Non-pigmented ciliary epithelial cell (primary cell): ENCODE measurements at places on chromosomes 4 and X.
A peak's percentile ranks its signal among the peaks of the same experiment; 100 is the strongest.

DNA sequence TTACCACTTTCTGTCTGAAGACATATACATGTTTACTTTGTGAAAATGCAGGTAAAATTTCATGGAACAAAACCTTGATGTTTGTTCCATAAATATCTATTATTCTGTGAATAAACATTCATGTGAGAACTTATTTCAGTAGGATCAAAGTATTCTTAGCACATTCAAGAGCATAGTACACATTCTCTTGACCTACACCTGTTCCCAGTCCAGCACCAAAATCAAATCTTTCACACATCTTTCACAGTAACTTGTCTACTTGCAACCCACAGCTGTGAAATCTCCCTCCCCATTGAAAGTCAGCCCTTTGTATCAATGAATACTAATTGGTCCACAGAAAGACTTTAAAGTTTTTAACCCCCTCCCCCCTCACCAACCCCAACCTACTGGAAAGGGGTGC, 283.2 kb downstream of the GPC3 start:
- no peak for DNase-seq

GRCh38 chr4:73477176-73477575, 4.4 kb upstream of the AFM start:
- no peak for DNase-seq

DNA sequence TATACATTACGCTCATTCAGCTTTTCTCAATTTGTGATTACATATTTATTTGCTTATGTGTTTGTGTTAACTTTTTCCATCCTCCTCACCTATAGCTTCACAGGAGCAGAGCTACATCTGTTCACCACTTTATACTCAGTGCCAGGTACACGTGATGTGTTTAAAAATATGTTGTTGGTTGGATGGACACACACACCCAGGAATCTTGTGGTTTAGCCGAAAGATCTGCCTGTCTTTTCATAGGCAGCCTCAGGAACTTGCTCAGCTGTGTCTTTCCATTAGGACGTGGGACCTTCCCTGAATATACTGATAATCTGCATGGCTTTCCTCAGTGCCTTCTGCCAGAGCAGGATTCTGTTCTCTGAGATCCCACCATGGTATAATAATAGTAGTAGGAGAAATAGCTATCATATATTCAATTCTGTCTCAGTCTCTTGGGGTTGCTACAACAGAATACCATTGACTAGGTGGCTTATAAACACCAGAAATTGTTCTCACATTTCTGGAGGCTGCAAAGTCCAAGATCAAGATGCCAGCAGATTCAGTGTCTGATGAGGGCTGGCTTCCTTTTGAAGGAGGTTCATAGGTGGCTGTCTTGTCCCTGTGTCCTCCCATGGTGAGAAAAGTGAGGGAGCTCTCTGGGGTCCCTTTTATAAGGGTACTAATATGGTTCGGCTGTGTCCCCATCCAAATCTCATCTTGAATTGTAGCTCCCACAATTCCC, 50.0 kb upstream of the SOD3 start:
- DNase-seq, result no peak

DNA sequence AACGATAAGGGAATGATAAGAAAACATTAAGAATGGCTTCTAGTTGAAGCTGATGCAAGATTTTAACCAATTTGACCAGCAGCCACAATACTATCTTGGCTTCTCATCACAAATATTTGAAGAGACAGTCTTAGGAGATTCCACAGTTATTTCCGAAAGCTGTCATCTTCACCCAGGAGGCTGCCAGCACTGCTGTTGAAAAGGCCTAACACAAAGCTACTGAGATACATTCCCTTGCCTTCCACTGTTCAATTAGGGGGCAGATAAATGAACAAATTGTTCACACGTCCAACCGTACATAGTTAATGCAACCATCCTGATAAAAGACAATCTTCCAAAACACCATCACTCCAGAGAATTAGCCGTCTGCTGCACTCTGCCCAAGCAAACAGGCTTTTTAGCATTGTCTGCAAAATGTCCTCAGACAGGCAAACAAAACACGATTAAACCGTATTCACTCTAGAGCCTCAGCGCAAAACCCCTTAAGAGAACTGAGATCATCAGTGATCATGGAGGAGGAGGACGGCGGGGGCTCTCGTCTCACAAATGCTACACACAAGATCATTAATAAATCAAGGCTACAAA, 189.8 kb upstream of the PSAPL1 start:
- no peak for DNase-seq

DNA sequence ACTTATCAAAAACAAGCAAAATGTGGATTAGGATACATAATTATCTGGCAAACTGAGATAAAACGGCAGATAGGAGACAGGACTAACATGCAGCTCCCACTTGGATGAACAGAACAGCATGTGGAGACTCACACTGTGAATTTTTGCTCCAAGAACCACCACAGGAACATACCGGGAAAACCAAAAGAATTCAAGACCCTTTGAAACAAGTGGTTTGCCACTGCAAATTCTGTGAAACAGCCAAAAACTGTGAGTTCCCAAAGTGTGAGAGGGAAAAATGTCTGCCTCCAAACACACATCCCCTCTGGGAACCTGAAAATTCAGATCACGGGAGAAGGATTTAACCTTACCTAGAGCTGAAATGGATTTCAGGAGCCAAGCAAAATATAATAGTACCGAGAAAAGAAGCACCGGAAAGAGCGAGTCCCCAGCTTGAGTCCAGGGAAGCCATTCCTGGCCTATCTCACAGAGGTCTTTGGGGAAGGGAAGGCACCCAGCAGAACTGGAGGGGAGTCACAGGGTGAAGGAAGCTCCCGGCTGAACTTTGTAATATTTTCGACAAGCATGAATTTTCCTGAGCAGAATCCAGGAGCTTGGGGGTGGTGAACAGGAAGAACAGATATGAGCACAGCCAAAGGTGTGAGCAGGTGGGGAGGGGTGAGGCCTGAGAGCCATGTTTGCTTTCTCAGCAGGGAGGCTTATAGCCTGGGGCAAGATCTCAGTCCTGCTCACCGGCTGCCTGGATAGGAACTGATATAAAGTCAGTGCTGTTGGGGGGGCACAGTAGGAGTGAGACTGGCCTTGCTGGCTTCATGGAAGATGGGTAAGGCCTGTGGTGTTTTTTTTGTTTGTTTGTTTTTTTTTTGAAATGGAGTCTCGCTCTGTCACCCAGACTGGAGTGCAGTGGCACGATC, 23.9 kb downstream of the MANBA start:
- no peak for DNase-seq

GRCh38 chrX:150704030-150704613, 10.9 kb downstream of the MTMR1 start:
- DNase-seq, result peak; percentile 36

DNA sequence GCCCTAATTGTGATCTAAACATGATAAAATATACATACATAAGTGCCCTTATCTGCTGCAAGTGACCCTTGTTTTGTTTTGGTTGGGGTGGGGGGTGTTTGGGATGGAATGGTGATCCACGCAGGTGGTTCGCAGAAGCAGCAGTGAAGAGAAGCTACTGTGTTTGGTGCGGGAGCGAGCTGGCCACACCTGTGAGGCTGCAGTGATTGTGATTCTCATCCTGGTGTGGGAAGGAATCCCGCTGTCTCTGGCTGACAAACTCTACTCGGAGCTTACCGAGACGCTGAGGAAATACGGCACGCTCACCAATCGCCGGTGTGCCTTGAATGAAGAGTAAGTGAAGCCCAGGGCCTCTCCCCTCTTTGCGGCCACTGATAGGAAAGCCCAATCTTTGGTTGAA, 96.8 kb downstream of the TET2 start:
- DNase-seq, result no peak

- peak; percentile 32 for DNase-seq
These were observed 99.0 kb upstream of the SPANXC start for GRCh38 chrX:141341341-141341740.
